ENCODE measurements at places on chromosomes 5 and 9. TPM values are rescaled to one million over a fixed set of nuclear protein-coding genes. Genes with fewer than 3 reads are reported as not detected.

DNA sequence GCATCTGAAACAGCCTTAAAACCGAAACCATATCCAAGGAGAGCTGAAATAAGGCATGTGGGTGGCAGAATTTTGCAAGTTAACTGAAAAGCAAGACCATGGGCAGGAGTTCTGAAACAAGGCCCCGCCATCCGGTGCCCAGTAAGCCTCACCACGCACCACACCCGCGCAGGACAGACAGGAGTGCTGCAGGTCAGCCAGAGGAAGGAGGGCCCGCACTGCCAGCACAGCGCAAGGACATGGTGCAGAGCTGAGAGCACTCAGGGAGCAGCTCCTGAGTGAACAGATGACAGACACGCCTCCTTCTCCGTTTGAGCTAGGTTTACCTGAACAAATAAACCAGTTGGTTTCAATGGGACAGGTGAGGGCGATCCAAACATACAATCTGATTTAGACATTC, 16.5 kb upstream of the ISCA1 start:
- DNase-seq: no peak
- no peak overlapping the region for H3K4me3 ChIP-seq
- H3K27ac ChIP-seq: no peak overlapping the region
- peaks cover 53% of the 10 kb centered on the region for H3K36me3 ChIP-seq
- no peaks in the 10 kb centered on the region for H3K4me1 ChIP-seq
- H3K27me3 ChIP-seq: no peaks in the 10 kb centered on the region

DNA sequence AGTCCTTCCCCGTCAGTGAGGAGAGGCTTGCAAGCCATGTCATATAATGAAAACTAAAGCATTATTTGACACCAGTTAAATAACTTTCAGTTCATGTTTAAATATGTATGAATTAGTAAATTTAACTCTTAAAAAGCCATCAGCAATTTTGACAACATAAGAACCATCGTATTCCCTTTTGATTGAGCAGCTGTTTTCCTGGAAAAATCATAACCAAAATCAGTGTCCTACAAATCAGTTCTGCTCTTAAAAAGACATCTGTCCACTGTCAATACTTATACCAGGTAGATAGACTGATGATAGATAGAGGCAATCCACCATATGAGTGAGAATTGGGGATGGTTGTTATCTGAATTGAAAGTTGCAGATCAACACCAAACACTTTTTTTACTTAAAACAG, 2.3 kb downstream of the DIRAS2 start:
- peaks cover 20% of the 10 kb centered on the region for H3K27me3 ChIP-seq
- H3K27ac ChIP-seq: no peak overlapping the region
- H3K4me1 ChIP-seq: peaks cover 5% of the 10 kb centered on the region

GRCh38 chr5:170427672-170428236, 38.6 kb upstream of the KCNMB1 start:
- peaks cover 19% of the 10 kb centered on the region for H3K27me3 ChIP-seq
- H3K36me3 ChIP-seq: no peaks in the 10 kb centered on the region
- H3K4me3 ChIP-seq: no peak overlapping the region
- no peaks in the 10 kb centered on the region for H3K4me1 ChIP-seq
- no peak for DNase-seq

DNA sequence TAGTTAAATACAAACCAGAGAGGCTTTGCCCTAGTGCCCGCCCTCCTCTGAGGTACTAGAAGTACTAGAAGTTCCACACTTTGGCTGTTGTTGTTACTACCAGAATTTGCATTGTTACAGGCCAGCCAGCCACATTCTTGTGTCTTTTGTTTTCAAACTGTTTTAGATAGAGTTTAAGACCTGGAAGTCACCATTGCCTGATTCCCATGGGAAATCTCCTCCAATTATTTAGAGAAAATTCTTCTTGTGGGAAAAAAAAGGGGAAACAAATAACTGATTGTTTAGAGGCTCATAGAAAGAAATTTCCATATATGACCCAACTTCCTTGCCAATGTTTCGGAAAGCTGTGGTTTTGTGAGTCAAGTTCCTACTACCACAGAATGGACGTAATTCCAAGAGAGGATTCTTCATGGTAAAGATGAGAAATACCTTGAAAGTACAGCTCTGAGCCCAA, 252.2 kb downstream of the GOLPH3 start:
- no peak overlapping the region for H3K27ac ChIP-seq
- H3K4me3 ChIP-seq: no peak overlapping the region
- peak; percentile 97 for DNase-seq
- H3K27me3 ChIP-seq: no peaks in the 10 kb centered on the region
- H3K36me3 ChIP-seq: no peaks in the 10 kb centered on the region

DNA sequence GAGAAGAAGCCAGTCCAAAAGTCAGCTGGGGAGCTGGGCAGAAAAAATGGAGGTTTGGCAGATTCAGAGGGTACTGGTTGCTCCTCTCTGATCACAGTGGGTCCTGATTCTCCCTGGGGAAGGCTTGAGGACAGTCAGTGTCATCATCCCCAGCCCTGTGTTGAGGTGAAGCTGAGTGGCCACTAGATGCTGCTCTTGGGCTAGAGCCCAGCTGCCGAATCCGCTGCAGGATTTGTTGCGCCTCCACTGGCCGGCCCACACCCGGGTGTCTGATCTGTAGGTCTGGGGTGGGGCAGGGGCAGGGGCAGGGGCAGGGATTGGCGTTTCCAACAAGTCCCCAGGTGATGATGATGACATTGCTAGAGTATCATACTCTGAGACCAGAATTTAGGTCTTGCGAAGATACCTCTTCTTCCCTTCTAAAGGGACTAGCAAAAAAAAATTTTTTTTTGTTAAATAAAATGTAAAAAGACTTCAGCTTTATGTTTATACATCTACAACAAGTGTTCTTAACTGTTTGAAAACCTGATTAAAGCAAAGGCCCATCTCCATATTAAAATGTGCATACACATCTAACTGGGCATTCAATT, 106.8 kb downstream of the PDE6A start:
- DNase-seq: peak; percentile 46
- H3K4me3 ChIP-seq: no peak overlapping the region
- no peaks in the 10 kb centered on the region for H3K36me3 ChIP-seq
- peaks cover 9% of the 10 kb centered on the region for H3K4me1 ChIP-seq

GRCh38 chr5:51377151-51378060, 5.8 kb upstream of the ISL1 start:
- H3K27me3 ChIP-seq: peaks cover 63% of the 10 kb centered on the region
- no peaks in the 10 kb centered on the region for H3K4me1 ChIP-seq
- no peaks in the 10 kb centered on the region for H3K36me3 ChIP-seq

DNA sequence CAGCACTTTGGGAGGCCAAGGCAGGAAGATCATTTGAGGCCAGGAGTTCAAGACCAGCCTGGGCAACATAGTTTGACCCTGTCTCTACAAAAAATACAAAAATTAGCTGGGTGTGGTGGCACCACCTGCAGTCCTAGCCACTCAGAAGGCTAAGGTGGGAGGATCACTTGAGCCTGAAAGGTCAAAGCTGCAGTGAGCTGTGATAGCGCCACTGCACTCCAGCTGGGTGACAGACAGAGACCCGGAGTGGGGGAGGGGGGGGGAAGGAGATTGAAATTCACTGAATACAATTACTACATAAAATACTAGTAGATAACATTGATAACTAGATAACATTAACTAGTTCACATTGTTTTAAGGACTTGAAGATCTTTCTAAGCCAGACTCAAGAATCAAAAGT, 345.6 kb downstream of the BNC2 start:
- no peak for DNase-seq
- H3K36me3 ChIP-seq: no peaks in the 10 kb centered on the region
- H3K27me3 ChIP-seq: no peaks in the 10 kb centered on the region
- peaks cover 35% of the 10 kb centered on the region for H3K4me1 ChIP-seq

GRCh38 chr5:14534773-14535172, 46.8 kb upstream of the OTULINL start:
- no peak for DNase-seq
- H3K27ac ChIP-seq: no peak overlapping the region
- no peak overlapping the region for H3K4me3 ChIP-seq

- DNase-seq: peak; percentile 14
- H3K4me3 ChIP-seq: no peak overlapping the region
- H3K36me3 ChIP-seq: no peaks in the 10 kb centered on the region
- peaks cover 7% of the 10 kb centered on the region for H3K27me3 ChIP-seq
- no peaks in the 10 kb centered on the region for H3K4me1 ChIP-seq
Measured at GRCh38 chr9:115551396-115551795, 433.4 kb upstream of the TNC start.

DNA sequence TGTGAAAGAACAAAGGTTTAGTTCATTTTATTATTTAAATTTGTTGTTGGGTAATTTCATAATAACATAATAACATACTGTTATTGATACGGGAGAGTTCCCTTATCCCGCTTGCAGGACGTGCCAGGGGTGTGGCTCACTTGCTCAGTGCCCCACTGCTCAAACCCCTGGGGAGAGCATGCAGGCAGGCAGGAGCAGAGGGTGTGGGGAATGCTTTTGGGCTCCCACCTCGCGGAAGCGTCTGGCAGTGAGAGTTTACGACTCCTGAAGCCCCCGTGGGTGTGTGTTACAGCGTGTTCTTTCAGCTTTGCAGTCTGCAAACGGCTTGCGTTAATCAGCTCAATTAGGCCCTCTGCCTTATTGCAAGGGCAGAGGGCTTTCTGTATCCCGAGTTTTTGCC, 675.9 kb downstream of the SEMA5A start:
- no peaks in the 10 kb centered on the region for H3K27me3 ChIP-seq
- H3K4me1 ChIP-seq: no peaks in the 10 kb centered on the region
- no peak overlapping the region for H3K27ac ChIP-seq

The LCN15 gene
- total RNA-seq: not detected

The PCDHGA6 gene
- total RNA-seq: 0.41 TPM
